ENCODE measurements at places on chromosomes 6 and 20. TPM values are rescaled to one million over a fixed set of nuclear protein-coding genes. Genes with fewer than 3 reads are reported as not detected.

DNA sequence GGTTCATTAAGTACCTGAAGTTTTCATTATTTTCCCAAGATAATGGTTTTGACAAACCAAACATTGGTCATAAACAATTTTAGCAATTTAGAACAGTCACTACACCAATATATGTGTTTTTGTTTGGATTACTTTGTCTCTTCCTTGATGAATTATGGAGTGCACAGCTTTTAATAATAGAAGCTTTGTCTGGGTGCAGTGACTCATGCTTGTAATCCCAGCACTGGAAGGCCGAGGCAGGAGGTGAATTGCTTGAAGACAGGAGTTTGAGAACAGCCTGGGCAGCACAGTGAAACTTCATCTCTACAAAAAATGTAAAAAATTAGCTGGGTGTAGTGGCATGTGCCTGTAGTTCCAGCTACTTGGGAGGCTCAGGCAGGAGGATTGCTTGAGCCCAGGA lies 89.4 kb upstream of the ANKEF1 start:
- no peak for DNase-seq

GRCh38 chr6:170069611-170070010 lies 221.3 kb downstream of the DLL1 start:
- DNase-seq, result no peak

DNA sequence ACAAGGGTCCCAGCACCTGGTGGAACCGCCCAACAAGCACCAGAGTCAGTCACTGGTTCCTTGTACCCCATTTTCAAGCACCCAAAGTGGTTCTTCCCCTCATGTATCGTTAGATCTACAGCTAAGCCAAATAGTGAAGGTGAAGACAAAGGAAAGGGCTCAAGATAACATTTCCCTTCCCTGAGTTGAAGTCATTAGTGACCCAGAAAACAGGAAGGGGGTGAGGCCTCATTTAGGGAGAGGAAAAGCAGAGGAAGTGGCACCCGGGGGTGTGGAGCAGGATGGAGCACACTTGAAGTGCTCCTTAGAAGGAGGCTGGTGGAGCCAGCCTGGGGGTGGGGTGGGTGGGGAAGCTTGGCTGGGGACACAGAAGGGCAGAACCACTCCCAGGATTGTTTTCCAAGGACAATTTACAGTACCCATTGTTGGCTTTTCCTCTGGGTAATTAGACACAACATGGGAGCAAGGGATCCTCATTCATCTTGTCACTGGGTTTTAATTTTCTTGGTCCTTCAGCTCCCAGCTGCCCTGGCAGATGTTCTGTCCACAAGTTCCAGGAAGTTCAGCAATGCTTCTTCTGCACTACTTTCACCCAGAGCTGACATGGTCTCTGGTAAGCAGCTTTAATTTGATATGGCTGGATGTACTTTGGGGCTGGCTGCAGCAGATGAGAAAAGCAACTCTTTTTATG lies 73.3 kb upstream of the CD93 start:
- no peak for DNase-seq

GRCh38 chr6:46760925-46761324 lies 14.2 kb downstream of the ANKRD66 start:
- DNase-seq, result no peak

GRCh38 chr6:11430036-11430435 lies 107.5 kb upstream of the TMEM170B start:
- peak; percentile 42 for DNase-seq

- DNase-seq, result peak; percentile 36
Observed at GRCh38 chr6:93721386-93722048, 302.2 kb upstream of the EPHA7 start.

DNA sequence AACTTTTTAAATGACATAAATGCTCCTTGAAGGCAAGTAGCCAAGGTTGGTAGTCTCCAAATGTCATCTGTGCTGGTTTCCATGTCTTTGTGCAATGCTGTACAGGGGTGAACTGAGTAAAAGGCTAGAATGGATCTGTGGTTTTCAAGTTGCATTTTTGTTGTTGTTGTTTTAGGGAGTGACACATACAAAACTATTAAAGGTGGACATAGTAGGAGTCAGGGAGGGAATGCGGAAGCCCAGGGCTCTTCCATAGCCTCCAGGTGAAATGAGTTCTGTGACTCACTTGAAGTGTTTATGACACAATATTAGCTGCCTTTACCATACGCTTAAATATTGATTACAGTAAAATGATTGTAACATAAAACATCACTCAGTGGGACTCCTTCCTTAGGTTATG lies 22.5 kb upstream of the QKI start:
- no peak for DNase-seq

DNA sequence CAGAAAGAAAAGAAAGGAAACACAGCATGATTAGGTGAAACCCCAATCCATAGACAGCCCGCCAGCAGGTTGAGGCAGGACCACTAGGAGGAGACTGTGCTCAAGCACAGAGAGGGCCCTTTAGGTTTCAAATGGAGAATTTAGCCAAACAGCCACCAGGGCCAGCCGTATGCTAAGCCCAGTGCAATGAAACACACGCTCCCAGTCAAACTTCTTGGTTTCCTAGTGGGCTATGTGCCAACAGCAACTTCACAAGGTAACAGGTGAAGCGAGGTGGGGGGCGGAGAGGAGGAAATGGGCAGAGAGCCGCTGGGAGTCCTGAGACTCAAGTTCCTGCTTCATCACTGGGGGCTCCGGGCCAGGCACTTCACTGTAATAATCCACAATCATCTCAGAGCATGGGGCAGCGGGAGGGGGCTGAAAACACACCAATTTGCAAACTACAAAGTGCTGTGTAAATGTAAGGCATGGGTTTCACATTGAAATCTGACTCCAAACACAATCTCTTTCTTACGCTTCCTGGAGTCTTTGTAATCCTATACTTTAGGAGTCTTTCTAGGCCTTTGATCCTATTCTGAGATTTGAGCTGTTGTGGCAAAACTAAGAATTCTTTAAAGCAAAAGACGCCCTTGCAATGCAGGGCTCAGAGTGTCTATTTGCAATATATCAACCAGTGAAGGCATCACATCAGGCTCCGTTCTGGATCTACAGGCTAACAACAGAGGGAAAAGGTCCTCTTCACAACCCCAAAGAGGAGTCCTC lies 117.3 kb downstream of the OPRM1 start:
- peak; percentile 92 for DNase-seq

The PACRG gene
- polyA plus RNA-seq, result 20.0 TPM

The PRRT1 gene
- 4.0 TPM for polyA plus RNA-seq

The OOEP gene
- not detected for polyA plus RNA-seq

The SYNGAP1 gene
- polyA plus RNA-seq, result 2.7 TPM

The TMEM14C gene
- polyA plus RNA-seq, result 210 TPM

All from kidney (tissue), 22 donors.